Activated CD4-positive, alpha-beta T cell treated with anti-CD3 and anti-CD28 coated beads for 4 hours (primary cell): ENCODE measurements at places on chromosomes 1 and 21.

- no peak for DNase-seq
These were observed 538 bp downstream of the GBP2 start for GRCh38 chr1:89125240-89125912.

DNA sequence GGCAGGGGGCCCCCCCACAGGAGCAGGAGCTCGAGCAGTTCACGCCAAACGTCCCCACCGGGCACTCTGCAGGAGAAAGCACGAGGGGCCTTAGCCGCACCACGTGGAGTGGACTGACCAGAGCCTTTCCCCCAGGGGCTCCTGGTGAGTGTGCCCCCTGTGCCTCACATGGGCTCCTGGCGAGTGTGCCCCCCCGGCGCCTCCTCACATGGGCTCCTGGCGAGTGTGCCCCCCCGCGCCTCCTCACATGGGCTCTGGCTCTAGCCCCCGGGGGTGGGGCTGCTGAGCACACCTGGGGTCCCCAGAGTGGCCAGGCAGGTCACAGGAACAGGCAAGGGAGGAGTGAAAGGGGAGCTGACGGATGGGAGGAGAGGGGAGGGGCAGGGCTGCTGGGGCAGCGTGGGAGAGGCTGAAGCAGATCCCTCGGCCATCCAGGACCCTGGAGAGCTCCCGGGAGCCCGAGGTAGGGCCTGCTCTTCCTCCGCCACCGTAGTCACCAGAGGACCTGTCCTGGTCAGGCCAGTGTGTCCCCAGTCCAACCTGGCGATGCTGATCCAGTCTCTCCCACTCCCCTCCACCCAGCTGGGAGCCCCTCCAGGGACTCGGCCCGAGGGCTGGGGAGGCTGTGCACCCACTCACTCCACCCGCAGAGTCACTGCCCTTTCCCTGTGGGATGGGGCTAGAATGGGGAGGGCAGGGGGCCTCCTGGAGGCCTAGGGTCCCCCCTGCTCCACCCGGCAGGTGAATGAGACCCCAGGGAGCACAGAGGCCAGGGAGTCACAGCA is 47.6 kb downstream of the ARHGEF16 start:
- peak; percentile 44 for DNase-seq

DNA sequence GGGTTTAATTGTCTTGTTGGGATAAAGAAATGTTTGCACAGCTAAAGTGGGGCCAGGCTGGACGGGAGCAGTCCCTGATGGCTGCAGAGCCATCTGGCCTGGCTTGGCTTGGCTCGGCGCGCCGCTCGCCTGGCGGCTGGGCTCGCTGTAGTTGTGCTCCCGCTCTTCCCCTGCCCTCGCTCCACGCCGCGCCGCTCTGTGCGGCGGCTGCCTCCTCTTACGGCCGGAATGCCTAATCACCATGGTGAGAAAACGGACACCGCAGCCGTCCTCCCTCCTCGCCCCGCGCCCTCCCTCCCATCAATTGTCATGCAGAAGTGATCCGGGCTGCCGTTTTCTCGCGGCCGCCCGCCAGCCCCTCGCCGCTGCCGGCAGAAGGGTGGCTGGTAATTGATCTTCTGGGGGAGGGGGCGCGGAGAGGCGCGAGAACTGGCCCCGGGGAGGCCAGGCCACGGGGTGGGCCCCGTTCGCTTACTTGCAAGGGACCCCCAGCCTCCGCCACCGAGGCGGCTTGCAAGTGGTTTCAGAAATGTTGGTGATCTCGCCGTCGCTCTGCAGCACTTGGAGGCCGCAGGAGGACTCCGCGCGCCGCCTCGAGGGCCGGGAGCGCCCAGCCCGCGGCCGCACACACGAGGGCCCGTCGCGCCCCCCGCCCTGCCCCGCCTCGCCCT is 12.4 kb downstream of the RNF220 start:
- no peak for DNase-seq

DNA sequence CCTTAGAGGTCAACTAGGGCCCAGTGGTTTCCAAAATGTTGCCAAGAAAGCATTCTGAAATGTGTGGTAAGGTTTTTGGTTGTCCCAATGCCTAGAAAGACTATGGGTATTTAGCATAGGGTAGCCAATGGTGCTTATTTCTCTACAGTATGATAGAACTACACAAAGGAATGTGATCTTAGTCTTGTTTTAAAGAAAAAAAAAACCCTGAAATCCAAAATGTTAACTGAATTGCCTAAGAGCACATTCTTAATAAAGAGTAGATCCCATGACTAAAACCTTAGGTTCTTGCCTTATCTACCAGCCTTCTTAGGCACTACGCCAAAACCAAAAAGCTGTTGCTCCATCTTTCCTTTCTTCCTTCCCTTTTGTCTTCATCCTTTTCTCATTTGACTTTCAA is 428.2 kb downstream of the MRPL39 start:
- no peak for DNase-seq

DNA sequence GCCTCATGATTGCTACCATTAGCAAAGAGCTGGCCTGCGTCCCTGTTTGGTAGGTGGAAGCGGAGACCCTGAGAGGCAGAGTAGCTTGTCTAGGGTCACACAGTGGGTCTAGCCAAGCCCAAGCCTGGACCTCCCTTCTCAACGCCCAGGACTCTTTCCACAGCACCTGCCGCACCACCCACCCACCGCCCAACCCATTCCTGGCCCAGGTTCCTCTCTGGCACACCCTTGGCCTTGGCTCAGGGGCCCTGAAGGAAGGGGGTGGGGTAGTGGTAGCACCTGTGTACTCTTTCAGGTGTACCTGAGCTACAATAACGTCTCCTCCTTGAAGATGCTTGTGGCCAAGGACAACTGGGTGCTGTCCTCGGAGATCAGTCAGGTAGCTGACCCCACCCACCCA is 19.3 kb downstream of the FAM151A start:
- no peak for DNase-seq

- DNase-seq = no peak
These were observed 55.6 kb upstream of the ADAR start for GRCh38 chr1:154663471-154664060.

DNA sequence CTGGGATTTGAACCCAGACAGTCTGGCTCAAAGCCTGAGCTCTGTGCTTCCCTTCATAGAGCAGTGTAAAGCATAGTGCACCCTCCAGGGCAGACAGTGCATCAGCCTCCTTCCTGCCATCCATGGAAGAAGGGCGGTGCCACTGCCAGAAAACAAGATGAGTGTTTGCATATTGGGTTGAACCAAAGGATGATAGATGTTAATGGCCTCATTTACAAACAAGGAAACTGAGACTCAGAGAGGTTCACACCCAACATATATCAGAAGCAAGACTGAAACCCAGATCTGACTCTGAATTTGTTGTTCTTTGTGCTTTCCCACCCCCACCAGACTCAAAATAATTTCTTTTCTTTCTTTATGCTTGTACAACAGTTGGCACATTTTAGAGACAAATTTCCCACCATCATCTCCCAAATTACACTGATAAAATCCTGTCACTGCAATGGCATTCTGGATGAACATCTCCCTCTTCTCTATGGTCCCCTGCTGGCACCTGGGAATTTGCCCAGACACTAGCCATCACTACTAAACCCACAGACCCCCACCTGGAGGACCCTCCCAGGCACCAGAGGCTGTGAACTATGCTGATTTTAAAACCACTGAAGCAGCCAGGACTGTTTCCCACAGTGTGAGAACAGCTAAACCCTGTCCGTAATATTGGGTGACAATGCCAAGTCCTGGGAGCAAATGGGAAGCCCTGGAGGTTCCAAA is 45.4 kb upstream of the MPZL1 start:
- no peak for DNase-seq

GRCh38 chr1:224919508-224919907 is 10.0 kb upstream of the DNAH14 start:
- DNase-seq = no peak

- DNase-seq = no peak
These were observed 62.3 kb downstream of the DHRS3 start for GRCh38 chr1:12555411-12556367.

- no peak for DNase-seq
These were observed 77.0 kb downstream of the ZZZ3 start for GRCh38 chr1:77605246-77606026.

GRCh38 chr1:207644166-207644851 is 624 bp upstream of the CR1L start:
- no peak for DNase-seq

GRCh38 chr1:193919827-193920226 is 733.4 kb upstream of the B3GALT2 start:
- no peak for DNase-seq

- DNase-seq = no peak
These were observed 860.4 kb downstream of the PLA2G4A start for GRCh38 chr1:187689129-187689528.

- DNase-seq = no peak
These were observed 613.5 kb downstream of the LMO4 start for GRCh38 chr1:87942165-87942564.

DNA sequence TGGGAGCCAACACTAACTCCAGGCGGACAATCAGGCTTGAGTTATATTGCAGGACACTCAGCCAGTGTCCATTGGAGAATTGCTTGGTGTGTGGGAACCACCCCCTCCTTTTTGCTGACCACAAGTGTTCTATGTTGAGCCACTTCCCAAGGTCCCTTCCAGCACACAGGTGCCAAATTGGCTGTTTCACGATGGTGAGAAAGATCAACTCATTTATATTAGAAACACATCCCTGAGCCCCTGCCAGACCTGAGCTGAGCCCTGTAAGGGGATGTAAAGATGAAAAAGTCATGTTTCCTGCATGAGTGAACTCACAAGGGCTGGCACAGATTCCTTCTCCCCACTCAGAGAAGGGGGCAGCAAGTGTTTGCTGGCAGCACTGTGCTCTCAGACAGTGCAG is 96.5 kb downstream of the KCNN3 start:
- DNase-seq = no peak

- DNase-seq = no peak
These were observed 219.6 kb downstream of the PDE4B start for GRCh38 chr1:66012106-66012784.

DNA sequence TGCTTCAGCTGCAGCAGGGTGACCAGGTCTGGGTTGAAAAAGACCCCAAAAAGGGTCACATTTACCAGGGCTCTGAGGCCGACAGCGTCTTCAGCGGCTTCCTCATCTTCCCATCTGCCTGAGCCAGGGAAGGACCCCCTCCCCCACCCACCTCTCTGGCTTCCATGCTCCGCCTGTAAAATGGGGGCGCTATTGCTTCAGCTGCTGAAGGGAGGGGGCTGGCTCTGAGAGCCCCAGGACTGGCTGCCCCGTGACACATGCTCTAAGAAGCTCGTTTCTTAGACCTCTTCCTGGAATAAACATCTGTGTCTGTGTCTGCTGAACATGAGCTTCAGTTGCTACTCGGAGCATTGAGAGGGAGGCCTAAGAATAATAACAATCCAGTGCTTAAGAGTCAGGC is 2.9 kb downstream of the C1QA start:
- no peak for DNase-seq

DNA sequence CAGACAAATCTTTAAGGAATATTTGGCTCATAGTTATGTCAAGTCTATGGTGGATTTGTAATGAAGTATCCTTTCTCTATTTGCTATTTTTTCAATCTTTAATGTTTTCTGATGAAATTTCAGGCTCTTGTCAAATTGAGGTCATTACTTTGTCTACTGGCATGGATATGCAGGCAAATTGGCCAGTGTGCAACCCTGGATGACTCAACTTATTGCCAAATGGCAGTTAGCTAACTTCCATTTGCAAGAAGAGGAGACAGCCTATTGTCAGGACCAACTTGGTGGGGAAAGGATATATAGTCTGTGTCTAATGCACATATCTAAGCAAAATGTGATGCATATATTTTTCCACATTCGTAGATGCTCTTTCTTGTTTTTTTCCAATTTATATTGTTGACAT is 530.5 kb downstream of the PTBP2 start:
- no peak for DNase-seq

GRCh38 chr1:1614204-1614953 is 921 bp upstream of the MIB2 start:
- DNase-seq = peak; percentile 63

GRCh38 chr1:70038025-70038424 is 167.4 kb downstream of the LRRC40 start:
- no peak for DNase-seq

- DNase-seq = no peak
These were observed 109.6 kb downstream of the AKT3 start for GRCh38 chr1:243740255-243740999.

- DNase-seq = no peak
These were observed 86.5 kb upstream of the RGS1 start for GRCh38 chr1:192489047-192489446.

DNA sequence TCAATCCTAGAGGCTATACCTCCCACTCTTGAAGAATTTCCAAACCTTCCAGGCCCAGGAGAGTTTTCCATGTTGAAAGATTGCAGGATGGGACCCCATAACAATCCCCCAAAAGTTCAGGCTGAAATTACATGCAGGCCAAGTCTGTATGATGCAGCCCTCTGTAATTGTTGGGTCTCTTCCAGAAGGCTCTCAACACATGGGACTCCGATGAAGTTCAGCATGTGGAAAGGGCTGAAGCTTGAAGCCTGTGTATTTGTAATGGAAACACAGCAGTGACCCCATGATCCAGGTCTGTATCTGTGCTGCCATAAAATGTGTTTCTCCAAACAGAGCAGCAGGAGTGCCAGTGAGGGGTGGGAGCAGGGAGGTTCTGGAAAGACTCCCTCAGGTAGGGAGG is 202.5 kb upstream of the LYPLAL1 start:
- DNase-seq = no peak

DNA sequence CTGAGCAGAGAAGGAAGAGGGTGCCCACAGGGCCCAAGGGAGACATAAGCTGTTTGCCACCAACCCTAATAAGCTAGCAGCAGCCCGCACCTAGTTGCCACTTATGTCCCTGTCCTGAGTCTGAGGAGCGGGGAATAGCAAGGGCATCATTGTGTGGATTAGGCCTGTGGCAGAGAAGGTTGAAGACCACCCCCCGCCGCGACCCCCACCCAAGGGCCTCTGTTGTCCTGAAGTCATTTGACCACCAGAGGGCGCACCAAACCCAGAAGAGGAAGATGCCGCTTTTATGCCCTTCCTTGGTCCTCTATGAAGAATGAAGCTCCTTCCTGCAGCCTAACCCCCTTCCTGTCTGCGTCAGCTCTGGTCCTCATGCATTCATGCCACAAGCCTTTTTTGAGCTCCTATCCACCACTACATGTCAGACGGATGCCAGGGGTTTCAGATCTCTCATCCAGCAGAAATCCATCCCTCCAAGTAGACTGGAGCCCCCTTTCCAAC is 16.6 kb downstream of the RHBG start:
- peak; percentile 77 for DNase-seq

DNA sequence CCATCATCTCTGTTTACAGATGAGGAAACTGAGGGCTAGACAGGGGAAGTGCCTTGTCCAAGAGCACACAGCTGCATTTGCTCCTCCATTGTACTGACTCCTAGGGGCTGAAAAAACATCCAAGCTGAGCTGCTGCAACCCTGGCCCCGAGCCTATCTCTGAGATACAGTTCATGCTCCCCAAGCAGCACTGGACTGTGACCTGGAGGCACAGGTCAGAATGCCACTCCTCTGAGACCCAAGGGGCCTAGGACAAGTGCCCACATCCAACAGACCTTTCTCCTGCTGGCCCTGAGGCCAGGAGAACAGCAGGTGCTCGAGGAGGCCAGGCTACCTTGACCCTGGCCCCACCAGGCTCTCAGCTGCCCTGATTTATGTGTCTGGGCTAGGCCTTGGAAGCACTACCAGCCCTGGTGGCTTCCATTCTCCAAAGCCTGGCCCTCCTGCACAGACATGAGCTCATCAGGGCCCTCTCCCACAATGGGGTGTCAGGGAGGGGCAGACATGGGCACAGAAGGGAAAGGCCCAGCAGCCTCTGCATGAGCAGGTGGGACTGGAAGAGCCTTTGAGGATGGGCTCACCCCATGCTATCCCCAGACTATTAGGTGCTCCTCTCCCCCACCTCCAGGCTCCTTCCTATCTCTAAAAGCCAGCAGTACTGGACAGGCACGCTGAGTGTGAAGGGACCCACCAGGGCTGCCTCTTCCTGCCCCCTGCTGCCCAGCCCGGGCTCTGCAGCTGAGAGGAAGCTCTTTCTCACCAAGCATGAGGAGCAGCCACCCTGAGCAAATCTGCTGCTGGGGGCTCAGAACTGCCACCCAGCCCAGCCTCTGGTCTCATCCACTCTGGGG is 18.8 kb downstream of the ADGRB2 start:
- DNase-seq = peak; percentile 47
